ENCODE measurements at places on chromosomes 16 and 17. TPM values are rescaled to one million over a fixed set of nuclear protein-coding genes. Genes with fewer than 3 reads are reported as not detected.

CACNG3 gene
- total RNA-seq, result not detected

ZFPM1 gene
- 1.7 TPM for total RNA-seq

PPY gene
- total RNA-seq, result not detected

UNK gene
- 11.4 TPM for total RNA-seq

FXR2 gene
- total RNA-seq, result 43.2 TPM

GP2 gene
- not detected for total RNA-seq

FSCN2 gene
- 1.3 TPM for total RNA-seq

RASL10B gene
- total RNA-seq, result 0.51 TPM

KCNH4 gene
- total RNA-seq, result not detected

KRTAP1-5 gene
- not detected for total RNA-seq

C17orf107 gene
- total RNA-seq, result 8.3 TPM

KRT20 gene
- total RNA-seq, result not detected

CBX8 gene
- 2.7 TPM for total RNA-seq

GNGT2 gene
- not detected for total RNA-seq

ABCA10 gene
- 1.3 TPM for total RNA-seq

KCNJ16 gene
- not detected for total RNA-seq

Measured in bronchial epithelial cell (primary cell).